ENCODE measurements at places on chromosomes 12 and 14. TPM values are rescaled to one million over a fixed set of nuclear protein-coding genes. Genes with fewer than 3 reads are reported as not detected.

The BCDIN3D gene
- 9.9 TPM for total RNA-seq

The BDKRB1 gene
- not detected for total RNA-seq

The FAM181A gene
- not detected for total RNA-seq

The ADCK1 gene
- total RNA-seq: 2.2 TPM

The PTPRB gene
- total RNA-seq: not detected

The GPR132 gene
- total RNA-seq: 51.4 TPM

The PLCZ1 gene
- total RNA-seq: not detected

The TOMM20L gene
- not detected for total RNA-seq

The KRT85 gene
- not detected for total RNA-seq

The METTL25 gene
- total RNA-seq: 7.0 TPM

The TAS2R9 gene
- not detected for total RNA-seq

The RNASE1 gene
- total RNA-seq: not detected

The CIROP gene
- not detected for total RNA-seq

The NKX2-1 gene
- not detected for total RNA-seq

The PCED1B gene
- 57.1 TPM for total RNA-seq

The APOF gene
- not detected for total RNA-seq

The TSPAN19 gene
- not detected for total RNA-seq

The TMTC2 gene
- total RNA-seq: 6.0 TPM

The KCNA1 gene
- total RNA-seq: not detected

The OR4Q2 gene
- total RNA-seq: not detected

The STYK1 gene
- total RNA-seq: 0.71 TPM

The SLC25A47 gene
- not detected for total RNA-seq

The TAS2R42 gene
- not detected for total RNA-seq

The VWF gene
- not detected for total RNA-seq

The NPAS3 gene
- total RNA-seq: not detected

The KLHDC1 gene
- 2.6 TPM for total RNA-seq

The ANKRD33 gene
- not detected for total RNA-seq

The FLRT2 gene
- total RNA-seq: not detected

The CFAP251 gene
- 2.2 TPM for total RNA-seq

The CLECL1 gene
- total RNA-seq: 15.4 TPM

The TAS2R43 gene
- total RNA-seq: 0.63 TPM

The SERPINA10 gene
- not detected for total RNA-seq

The PLEKHG3 gene
- total RNA-seq: 126 TPM

The IFI27L1 gene
- total RNA-seq: 51.0 TPM

The GYS2 gene
- total RNA-seq: not detected

The IL22 gene
- total RNA-seq: 3.8 TPM

The ATF7 gene
- 21.4 TPM for total RNA-seq

The CDCA3 gene
- total RNA-seq: 101 TPM

The MMP19 gene
- total RNA-seq: not detected

The CLEC2B gene
- total RNA-seq: 79.7 TPM

The ITFG2 gene
- total RNA-seq: 25.9 TPM

The SLC10A1 gene
- total RNA-seq: not detected

The CCDC196 gene
- total RNA-seq: not detected

The IL26 gene
- total RNA-seq: 2.3 TPM

The DHH gene
- 0.08 TPM for total RNA-seq

The GON7 gene
- 18.2 TPM for total RNA-seq

The PDE6H gene
- not detected for total RNA-seq

The KRT82 gene
- total RNA-seq: not detected

The LIN7A gene
- total RNA-seq: not detected

The SERPINA4 gene
- total RNA-seq: not detected

The LHX5 gene
- total RNA-seq: not detected

The ZDHHC22 gene
- total RNA-seq: not detected

The ENO2 gene
- total RNA-seq: 206 TPM

The DNAH10 gene
- total RNA-seq: 0.13 TPM

The LLPH gene
- 30.0 TPM for total RNA-seq

The DPY19L2 gene
- 0.28 TPM for total RNA-seq

The REM2 gene
- 1.2 TPM for total RNA-seq

The IL23A gene
- total RNA-seq: 11.7 TPM
